ENCODE measurements at places on chromosomes 2 and 18. TPM values are rescaled to one million over a fixed set of nuclear protein-coding genes. Genes with fewer than 3 reads are reported as not detected.
A peak's percentile ranks its signal among the peaks of the same experiment; 100 is the strongest.

Gene GPR45
- polyA plus RNA-seq: not detected

Gene L3MBTL4
- polyA plus RNA-seq: 3.9 TPM

Gene AMER3
- not detected for polyA plus RNA-seq

Gene MC5R
- not detected for polyA plus RNA-seq

Gene CELF4
- polyA plus RNA-seq: 1.5 TPM

Gene POTEJ
- not detected for polyA plus RNA-seq

Gene GREB1
- 1.8 TPM for polyA plus RNA-seq

Gene ABHD1
- polyA plus RNA-seq: 2.9 TPM

Gene HRH4
- polyA plus RNA-seq: not detected

GRCh38 chr18:68679528-68679927, 35.4 kb downstream of the TMX3 start:
- DNase-seq: no peak

DNA sequence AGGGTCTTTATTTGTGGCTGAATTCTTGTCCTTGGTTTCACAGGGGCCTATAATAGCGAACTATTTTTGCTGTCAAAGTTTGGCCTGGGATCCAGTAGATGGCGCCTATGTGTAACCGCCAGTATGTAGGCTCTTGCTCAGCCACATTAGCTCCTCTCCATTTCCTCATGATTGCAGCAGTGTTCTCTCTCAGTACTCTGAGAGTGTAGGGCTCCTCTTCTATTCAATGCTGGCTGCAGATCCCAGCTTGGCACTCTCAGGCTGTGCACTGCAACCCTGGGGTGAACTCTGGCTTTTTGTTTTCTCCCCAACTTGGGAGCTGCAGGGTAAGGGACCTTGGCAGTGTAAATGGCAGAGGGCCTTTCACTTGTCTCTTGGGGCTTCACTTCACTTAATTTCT, 344.6 kb upstream of the CHAC2 start:
- no peak for DNase-seq

- no peak for DNase-seq
Measured at GRCh38 chr2:232600053-232600773, 33.2 kb upstream of the EFHD1 start.

DNA sequence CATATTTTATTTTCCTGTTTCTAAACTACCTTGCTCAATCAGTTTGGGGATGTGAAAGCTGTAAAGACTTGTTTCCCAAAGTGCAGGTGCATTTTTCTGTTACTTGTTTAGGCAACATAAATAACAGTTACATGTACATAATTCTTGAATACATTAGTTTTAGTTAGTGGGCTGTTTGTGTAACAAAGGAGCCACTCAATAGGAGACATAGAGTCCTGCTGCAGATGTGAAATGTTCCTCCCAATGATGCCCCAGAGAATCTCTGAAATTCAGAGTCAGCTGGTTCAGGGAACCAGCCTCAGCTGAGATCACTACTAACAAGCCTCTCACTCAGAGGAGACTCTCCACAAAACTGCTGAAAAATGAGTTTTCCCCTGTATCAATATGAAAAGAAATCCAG, 91.5 kb upstream of the TWSG1 start:
- no peak for DNase-seq

GRCh38 chr2:168903888-168904287, 2.8 kb downstream of the G6PC2 start:
- DNase-seq: no peak

DNA sequence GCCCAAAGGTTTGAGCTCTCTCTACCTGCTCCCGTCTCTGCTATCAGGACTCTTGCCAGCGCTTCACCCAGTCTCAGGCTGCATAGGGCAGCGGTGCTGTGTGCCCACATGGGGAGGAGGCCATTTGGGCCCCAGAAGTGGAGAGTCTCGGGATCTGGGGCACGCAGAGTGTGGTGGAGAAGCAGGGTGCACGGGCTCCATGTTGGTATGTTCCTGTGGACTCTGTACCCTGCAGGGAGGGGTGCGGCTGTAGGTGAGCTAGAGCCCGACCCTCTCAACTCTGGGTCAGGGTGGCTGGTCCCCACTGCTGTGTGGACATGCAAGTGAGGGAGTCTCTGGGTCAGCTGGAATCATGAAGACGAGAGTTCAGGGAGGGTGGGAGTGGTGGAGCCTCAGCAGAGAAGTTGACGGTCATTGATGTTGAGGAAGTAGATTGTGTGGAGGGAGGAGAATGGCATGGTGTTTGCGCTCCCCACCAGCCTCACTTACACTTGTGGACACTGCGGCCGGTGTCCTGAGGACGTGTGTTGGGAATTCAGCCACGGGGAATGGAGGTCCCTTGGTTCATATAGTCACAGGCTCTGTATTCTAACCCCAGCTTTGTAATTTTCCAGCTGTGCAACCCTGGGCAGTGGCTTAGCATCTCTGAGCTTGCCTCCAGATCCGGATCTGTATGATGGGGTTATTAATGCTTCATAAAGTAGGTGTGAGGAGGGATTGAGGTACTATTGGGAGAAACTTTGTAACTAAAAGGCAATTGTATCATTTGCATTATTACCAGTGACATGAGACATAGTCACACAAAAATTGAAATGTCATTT, 840 bp upstream of the PSD4 start:
- no peak for DNase-seq

GRCh38 chr2:238159661-238160205, 963 bp downstream of the ERFE start:
- DNase-seq: no peak

GRCh38 chr18:44915661-44916060, 235.0 kb downstream of the SETBP1 start:
- no peak for DNase-seq

- DNase-seq: peak; percentile 88
Measured at GRCh38 chr2:240250985-240251847, 110.8 kb upstream of the OTOS start.

- no peak for DNase-seq
Measured at GRCh38 chr18:34773961-34774766, 64.1 kb downstream of the DTNA start.

DNA sequence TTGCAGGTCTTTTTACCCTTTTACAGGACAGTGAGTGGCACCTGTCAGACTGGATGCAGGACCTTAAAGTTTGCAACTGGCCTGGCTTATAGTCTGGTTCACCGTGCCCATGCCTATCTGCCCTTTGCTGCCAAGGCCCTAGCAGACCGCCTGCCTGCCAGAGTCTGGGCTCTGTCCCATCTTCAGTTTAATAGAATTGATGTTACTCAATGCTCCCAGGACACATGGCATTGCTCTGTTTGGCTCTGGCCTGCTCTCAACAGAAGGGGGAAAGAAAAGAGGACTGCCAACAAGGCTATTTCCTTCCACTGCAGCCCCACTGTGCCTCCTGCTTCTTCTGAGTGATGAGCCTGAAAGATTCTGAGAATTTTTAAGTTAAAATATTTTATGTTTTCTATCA, 25.6 kb upstream of the TMEM178A start:
- DNase-seq: no peak

GRCh38 chr2:27833931-27834330, 56.3 kb downstream of the RBKS start:
- no peak for DNase-seq

DNA sequence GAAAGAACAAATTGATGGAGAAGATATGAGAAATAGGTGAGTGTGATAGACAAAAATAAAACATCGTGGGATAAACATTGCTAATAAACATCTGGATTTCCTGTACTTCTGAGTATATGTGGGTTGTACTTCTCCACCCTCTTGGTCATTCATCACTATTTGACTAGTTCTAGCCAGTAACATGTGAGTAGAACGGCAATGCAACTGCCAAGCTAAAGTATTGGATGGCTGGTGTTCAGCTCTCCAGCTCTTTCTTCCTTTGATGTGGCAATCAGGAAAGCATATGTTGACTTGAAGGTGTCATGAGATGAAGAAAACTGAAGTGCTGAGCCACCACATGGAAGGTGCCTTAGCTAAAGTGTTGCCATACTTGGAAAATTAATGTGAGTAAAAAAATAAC, 144.9 kb downstream of the SCG2 start:
- DNase-seq: no peak

GRCh38 chr2:218216336-218216673, 684 bp upstream of the ARPC2 start:
- peak; percentile 66 for DNase-seq

GRCh38 chr2:229520691-229521096, 193.7 kb downstream of the DNER start:
- peak; percentile 44 for DNase-seq

- DNase-seq: no peak
Measured at GRCh38 chr2:179332903-179333302, 68.3 kb upstream of the SESTD1 start.

DNA sequence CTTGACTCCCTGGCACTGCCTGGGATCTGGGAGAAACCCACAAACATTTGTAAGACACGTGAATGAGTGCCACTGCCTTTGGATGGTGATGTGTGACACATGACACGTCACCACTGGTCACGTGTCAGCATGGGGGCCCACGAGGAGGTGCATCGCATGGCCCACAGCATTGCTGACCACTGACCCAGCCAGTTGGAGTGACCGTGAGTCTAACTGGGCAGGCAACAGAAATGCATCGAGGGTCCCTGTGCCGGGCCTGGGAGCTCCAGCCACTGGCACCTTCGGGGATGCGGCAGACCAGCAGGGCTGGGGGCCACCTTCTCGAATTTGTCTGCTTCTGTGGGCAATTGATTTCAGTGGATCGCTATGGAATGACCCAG, 121.9 kb upstream of the HDAC4 start:
- no peak for DNase-seq

GRCh38 chr2:190545093-190545492, 10.6 kb upstream of the NEMP2 start:
- no peak for DNase-seq

- no peak for DNase-seq
Measured at GRCh38 chr18:55069497-55069896, 110.2 kb upstream of the CCDC68 start.

- no peak for DNase-seq
Measured at GRCh38 chr2:105325389-105325963, 4.1 kb downstream of the TGFBRAP1 start.

GRCh38 chr2:168574856-168575630, 119.0 kb downstream of the CERS6 start:
- no peak for DNase-seq

DNA sequence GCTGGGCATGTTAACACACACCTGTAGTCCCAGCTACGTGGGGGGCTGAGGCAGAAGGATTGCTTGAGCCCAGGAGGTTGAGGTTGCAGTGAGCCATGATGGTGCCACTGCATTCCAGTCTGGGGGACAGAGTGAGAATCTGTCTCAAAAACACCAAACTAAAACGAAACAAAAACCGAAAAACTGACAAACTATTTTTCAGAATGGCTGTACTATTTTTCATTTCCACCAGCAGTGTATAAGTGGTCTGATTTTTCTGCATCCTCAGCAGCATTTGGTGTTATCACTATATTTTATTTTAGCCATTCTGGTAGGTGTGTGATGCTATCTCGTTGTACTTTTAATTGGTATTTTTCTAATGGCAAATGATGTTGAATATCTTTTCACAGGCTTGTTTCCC, 95.2 kb downstream of the PDCL3 start:
- no peak for DNase-seq

DNA sequence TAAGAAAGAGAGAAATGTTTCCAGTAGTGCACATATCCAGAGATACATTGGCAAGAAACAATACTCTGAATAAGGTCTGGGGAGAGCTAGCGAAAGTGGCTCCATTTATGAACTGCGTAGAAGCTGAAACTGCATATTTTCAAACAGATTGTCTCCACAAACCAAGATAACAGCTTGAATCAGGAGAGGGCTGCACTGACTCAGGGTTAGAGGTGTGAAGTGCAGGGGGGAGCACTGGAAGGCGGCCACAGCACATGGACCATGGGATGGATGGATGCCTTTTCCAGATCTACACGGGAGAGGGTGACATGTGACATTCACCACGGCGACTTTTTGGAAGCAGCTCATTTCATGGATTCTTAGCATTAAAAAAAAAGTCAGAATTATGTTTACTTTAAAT, 729.4 kb downstream of the RNF144A start:
- DNase-seq: no peak

DNA sequence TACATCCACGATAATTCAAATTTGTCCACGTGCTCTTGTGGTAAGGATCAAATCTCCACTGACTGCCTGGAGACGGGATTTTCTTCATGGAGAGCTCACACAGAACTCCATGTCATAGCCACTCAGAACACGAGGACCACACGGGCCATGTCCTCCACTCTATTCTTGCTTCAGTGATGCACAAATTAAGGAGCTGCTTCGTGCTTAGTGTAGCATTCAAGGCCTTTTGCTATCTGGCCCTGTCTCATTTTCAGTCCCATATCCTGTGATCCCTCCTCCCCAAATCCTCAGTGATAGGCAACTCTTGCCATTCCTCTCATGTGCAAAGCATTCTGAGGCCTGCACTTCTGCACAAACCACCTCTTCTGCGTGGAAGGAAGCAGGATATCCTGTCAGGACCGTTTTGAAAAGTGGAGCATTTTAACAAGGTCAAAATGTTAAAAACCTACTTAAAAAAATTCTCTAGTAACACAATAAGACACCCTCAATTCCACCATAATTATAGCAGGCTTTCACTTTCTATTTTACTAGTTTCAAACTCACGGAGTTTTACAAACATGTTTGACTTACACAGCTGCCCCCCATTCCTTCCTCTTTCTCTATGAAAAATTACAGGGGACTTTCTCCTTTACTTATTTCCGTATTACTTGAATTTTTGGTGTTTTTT, 35.2 kb downstream of the ST3GAL5 start:
- no peak for DNase-seq
